CD8-positive, alpha-beta memory T cell (primary cell): ENCODE measurements at places on chromosomes 11 and 22. TPM values are rescaled to one million over a fixed set of nuclear protein-coding genes. Genes with fewer than 3 reads are reported as not detected.

DNA sequence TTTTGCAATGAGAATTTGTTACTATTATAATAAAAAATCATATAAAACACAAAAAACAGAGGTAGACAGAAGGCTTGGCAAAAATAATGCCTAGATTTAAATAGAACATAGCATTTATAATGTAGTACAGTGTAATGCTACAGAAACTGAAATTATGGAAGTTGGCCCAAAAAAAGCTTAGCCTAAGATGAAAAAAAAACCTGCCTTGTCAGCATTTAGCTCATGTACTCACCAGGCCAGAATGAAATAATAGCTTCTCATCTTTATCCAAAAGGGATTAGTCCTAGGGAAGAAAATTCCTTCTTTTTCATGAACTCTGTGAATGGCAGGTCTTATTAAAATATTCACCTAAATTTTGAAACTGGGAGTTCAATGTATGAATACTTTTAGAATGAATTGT, 951.1 kb downstream of the LRRC4C start:
- no peak for DNase-seq

DNA sequence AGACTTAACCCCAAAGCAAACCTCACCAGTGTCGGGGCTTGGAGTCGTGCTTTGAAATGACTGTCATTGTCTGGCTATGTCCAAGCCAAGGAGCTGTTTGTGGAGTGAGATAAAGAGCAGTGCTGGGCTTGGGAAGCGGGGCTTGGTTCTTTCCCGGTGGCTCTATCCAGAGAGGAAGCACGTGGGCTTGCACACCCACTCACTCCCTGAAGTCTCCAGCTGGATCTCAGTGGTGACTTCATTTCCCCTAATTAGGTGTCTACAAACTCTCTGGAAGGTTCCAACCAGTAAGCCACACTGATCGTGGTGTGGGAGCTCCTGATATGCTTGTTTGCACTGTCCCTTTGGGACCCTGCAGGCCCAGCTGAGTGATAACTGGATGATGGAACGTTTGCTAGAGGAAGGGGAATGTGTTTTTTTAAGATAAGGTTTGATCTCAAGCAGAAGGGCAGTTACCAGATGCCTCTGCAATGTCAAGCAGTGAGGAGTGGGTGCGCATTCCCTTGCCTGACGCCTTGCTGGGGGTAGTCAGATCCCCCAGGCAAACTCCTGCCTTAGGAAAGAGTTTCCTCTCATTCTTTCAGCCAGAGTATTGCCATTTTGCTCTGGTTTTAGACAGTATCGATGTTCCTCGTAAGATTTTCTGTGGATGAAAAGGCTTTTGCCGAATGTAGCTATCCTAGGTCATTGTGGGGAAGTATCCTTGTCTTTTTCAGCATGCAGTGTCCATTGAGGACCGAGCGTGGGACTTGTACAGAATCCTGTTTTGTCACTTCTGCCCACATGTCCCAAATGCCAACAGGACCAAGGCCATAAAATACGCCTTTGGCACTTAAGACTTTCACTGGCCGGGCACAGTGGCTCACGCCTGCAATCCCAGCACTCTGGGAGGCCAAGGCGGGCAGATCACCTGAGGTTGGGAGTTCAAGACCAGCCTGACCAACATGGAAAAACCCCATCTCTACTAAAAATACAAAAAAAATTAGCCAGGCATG, 90.9 kb downstream of the MICAL2 start:
- DNase-seq: no peak

Gene DKK3
- 20.4 TPM for polyA plus RNA-seq

Gene PIK3IP1
- 350 TPM for polyA plus RNA-seq

- DNase-seq: no peak
Measured at GRCh38 chr22:29079218-29079901, 6.5 kb downstream of the KREMEN1 start.

DNA sequence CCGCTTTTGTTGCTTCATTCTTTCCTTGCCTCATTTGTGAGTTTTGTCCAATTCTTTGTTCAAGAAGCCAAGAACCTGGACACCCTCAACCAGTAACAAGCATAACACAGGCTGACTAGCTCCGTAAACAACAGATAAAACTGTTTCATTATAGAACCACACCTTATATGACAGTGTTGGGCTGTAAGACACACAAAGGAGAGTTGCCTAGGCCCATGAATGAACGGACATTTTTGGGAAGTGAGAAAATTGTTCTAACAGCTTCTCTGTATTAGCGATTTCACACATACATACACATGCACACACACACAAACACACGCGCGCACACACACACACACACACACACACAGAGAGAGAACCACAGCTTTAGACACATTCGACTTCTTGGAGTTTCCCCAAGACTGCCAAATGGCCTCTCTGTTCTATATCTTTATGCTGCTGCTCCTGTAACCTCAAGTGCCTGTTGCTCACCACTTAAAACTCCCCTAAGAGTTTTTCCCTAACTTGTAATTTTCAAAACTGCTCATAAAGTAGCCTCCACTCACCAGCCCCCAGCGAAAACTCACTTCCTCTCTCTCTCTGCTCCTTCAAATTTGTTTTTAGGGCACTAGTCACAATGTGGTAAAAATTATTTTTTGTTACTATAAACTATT, 35.9 kb downstream of the CTSC start:
- no peak for DNase-seq

GRCh38 chr11:128701086-128701485, 7.2 kb downstream of the FLI1 start:
- DNase-seq: no peak

DNA sequence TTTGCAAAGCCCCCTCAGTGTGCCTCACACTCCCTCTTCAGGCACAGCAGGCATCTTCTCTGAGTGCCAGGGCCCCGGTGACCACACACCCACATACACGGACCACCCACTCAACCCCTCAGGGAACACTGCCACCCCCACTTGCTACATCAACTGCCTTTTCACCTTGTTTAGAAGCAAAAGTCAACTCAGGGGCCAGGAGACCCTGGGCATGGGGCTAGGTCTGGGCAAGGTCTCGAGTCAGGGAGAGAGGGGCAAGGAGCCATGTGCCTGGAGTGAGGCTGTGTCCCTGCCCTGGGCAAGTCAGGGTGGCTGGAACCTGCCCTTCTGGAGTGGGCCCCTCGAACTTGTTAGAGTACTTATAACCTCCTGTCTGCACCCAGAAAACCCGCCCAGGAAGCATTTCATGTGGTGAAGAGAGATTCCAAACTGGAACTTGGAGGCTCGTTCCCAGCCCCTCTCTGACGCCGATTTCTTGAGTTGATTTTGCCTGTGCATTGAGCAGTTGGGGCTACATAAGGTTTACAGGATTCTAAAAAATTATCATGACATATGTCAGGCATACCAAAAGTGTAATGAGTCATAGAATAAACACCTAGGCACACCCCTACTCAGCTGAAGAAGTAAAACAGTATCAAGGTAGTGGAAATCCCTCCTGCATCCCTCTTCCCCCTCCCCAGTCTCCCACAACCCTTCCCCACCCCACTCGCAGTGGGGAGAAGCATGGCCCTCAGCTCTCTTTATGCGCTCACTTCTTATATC, 74.3 kb downstream of the MYEOV start:
- no peak for DNase-seq

- DNase-seq: no peak
Measured at GRCh38 chr11:79309407-79309806, 131.4 kb downstream of the TENM4 start.

GRCh38 chr11:113382121-113382520, 5.5 kb upstream of the ANKK1 start:
- DNase-seq: no peak

DNA sequence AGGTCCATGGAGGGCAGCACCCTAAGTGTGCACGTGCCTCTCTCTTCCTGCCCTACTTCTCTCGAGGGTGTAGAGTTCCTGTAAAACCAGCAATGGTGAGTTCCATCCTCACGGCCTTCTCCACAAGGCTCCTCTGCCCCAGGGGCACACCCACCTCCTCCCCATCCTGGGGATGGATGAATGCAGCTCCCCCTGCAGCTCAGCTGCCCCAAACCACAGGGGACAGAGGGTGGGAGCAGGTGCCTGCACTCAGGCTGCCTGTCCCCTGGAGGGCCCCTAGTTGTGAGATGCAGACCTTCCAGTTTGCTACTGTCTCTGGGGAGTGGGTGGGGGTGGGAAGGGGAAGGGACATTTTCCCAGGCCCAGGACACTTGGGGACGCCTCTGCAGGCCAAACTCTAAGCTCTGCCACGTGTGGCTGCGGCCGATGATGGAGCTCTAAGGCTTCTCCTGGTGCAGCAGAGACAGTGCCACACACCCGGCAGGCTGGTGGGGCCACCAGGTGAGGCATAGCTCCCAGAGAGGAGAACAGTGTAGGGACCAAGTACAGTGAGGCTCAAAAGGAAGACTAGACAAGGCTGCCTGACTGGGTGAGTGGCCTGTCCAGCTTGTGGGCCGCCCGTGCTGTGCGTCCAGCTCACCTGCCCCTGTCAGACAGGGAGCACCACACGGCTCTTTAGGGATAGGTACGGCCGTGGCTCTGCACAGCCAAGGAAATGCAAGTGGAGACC, 540.9 kb downstream of the TBC1D22A start:
- DNase-seq: no peak

DNA sequence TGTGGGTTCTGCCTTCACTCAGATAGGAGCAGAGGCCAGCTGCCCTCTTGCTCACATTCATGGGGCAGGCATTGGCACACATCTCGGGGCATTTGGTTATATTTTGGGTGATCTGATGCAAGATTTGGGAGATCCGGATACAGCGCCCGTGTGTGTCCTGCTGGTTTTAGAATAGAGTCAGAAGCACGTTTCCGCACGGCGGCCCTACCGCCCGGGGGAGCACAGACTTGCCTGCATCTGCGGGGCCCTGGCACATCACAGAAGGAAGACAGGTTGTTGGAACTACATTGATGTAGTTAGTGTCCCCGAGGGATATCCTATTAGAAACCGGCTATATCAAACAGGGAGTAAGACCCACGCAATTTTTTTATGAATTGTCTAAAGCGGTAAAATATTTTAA, 982.8 kb downstream of the NTM start:
- DNase-seq: no peak

Gene OR8U1
- polyA plus RNA-seq: not detected

- DNase-seq: no peak
Measured at GRCh38 chr11:121086866-121087265, 14.2 kb upstream of the TECTA start.

- DNase-seq: peak; percentile 39
Measured at GRCh38 chr11:114059984-114060391, 477 bp downstream of the ZBTB16 start.

DNA sequence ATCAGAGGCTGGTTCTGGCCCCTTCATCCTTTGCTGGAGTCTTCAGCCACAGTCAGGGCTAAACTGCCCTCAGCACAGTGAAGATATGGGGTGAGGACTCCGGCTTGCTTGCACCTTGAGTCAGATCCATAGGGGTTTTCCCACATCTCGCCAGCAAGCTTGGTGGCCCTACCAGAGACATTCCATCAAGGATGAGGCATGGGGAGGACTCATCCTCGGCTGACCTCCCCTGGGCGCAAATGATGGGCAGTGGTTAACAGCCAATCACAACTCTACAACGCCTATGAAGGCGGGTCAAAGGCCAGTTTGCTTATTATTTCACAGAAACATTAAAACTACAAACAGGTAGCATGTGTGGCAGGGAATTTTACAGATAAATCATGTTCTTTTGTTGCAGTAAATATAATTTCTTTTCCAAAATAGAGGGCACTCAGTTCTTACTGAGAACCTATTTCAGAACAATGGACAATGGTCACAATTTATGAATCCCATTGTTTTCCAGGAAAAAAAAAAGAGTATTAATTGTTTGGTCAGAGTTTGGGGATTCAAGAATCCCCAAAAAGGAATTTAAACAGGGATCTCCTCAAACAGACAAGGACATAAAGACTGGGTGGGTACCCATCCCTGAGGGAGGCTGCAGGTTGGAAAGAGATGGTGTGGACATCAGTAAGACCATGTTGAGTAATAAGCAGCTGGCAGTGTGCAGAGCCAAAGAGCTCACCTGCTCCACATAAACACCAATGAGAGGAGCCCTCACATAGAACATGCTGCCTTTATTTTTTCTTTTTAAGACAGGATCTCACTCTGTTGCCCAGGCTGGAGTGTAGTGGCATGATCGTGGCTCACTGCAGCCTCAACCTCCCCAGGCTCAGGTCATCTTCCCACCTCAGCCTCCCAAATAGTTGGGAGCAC, 14.8 kb downstream of the PLAAT3 start:
- DNase-seq: no peak

DNA sequence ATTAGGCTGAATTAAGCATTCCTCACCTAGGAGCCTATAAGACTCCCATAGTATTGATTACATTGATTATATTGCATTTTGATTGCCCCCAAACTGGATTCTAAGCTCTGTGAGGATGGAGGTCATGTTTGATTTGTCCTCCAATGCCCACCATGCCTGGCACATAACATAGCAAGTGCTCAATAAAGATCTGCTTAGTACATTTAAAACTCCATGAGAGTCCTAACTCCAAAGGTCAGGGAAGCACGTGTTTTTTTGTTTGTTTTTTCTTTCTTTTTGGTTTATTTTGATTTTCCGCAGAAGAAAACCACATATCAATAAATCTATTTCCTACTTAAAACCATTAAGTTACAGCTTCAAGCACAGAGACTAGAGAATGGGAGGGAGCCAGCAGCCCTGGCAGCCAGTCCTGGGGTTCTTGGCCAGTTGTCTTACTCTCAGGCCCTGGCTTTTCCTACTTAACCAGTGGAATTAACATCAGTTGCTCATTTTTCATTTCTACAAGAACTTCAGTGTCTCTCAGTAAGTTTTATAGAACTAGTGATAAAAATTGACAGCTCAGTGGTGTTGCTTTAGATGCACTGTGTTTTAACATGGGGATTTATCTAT, 429.9 kb upstream of the CCDC90B start:
- no peak for DNase-seq

Gene HSPB2
- polyA plus RNA-seq: not detected

Gene OOSP4B
- not detected for polyA plus RNA-seq

Gene ZBTB16
- 71.9 TPM for polyA plus RNA-seq

DNA sequence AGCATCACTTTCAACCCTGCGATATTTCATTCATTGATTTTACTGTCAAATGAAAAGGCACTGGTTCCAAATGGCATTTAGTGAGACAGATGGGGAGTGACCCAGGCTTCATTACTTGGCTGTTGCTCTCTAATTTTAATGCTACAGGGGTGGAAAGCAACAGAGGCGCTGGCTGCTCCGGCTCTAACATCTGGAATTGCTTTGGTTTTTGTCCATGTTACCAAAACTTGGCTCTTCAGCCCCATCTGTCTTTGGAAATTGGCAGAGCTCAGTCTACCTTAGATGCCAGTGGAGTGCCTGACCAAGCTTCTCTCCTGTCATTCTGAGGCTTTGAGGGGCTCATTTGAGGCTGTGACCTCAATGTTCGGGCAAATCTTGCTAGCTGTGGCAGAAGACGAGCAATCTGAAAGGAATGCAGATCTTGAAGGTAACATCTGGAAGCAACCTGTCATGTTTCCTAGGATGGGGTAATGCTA, 409.5 kb upstream of the SYN3 start:
- DNase-seq: no peak

Gene NRGN
- not detected for polyA plus RNA-seq

GRCh38 chr22:20857247-20857643, 1.4 kb downstream of the PI4KA start:
- DNase-seq: no peak

Gene ANAPC15
- 79.0 TPM for polyA plus RNA-seq

Gene CCDC116
- not detected for polyA plus RNA-seq

Gene APOA5
- polyA plus RNA-seq: not detected

Gene EFCAB6
- 0.22 TPM for polyA plus RNA-seq

Gene CDCA5
- polyA plus RNA-seq: 0.54 TPM

Gene SLC22A6
- not detected for polyA plus RNA-seq

Gene BATF2
- polyA plus RNA-seq: not detected

Gene UPB1
- polyA plus RNA-seq: 0.10 TPM

- DNase-seq: no peak
Measured at GRCh38 chr11:73465023-73465675, 89.0 kb downstream of the RELT start.

Gene F2
- polyA plus RNA-seq: not detected

Gene RIMBP3B
- 0.71 TPM for polyA plus RNA-seq

- DNase-seq: no peak
Measured at GRCh38 chr22:39327995-39328754, 8.8 kb upstream of the RPL3 start.

Gene ACER3
- 5.3 TPM for polyA plus RNA-seq
